ENCODE measurements at places on chromosomes 12 and 14.

DNA sequence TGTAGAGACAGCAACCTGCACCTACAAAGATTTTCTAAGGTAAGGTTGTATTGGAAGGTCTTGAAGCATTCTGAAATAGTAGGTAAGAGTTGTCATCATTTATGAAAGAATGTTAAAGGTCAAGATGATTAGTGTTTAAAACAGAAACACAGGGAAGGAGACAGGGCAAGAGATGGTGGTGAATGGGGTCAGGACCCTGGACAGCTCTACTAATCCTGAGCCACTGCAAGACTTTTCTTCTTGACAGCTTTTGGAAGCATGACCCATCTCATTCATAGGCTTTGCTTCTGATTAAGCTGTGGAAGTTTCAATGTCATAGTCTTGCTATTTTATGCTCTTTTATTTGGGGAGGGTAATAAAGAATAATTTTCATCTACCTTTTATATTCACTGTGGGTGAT, 75.5 kb upstream of the CAND1 start:
- DNase-seq, result no peak

DNA sequence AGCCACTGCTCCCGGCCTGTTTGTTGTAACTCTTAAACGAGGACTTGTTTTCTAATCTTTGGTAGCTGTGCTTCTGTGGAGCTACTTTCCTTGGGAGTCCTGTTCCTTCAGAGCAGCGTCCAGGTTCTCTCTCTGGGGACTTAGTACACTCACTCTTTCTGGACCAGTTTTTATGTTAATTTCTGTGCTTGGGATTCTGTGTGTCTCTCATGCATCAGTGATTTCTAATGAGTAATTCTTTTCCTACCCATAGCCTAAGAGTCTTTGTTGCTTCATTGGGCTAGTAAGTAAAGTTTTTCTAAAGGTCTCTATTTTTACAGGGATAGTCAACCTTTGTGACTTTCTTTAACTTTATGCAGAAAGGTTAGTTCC, 289.3 kb downstream of the FBXL14 start:
- DNase-seq, result no peak

- DNase-seq, result no peak
Measured at GRCh38 chr12:8678661-8679111, 16.1 kb upstream of the MFAP5 start.

DNA sequence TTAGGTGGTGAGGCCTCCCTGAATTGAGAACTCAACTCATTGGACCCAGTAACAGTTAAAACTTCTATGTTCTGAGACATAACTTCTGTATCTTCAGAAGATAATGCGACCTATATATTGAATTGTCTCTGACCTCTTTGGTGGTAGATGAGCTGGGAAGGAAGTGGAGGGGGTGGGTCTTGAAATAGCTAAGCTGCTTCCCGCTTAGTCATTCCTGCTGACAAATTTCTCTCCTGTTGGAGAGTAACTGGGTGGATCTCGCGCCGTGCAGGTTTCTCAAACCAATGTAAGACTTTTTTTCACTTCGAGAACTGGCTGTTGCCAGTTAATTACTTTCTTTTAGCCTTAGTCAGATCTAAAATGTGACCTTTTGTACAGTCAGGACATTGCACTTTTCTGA, 100.8 kb downstream of the PPHLN1 start:
- no peak for DNase-seq

- no peak for DNase-seq
Measured at GRCh38 chr14:31340297-31341063, 79.9 kb downstream of the HEATR5A start.

DNA sequence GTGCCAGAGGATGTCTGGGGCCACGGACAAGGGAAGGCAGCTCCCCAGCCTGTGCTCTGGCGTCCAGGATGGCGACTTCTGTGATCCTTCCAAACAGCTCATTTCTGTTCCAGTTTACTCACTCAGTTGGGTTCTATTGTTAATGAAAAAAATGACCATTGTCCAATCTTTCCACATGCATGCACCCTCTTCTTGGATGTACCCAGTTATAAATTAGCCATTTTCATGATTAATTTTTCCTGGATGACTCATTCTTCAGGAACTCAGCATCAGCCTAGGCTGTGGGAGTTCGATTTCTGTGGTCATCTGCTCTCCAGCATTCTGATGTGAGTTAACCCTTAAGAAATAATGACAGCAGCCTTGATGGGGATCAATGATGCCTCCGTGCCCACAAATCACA, 926.8 kb downstream of the BCL11B start:
- no peak for DNase-seq

DNA sequence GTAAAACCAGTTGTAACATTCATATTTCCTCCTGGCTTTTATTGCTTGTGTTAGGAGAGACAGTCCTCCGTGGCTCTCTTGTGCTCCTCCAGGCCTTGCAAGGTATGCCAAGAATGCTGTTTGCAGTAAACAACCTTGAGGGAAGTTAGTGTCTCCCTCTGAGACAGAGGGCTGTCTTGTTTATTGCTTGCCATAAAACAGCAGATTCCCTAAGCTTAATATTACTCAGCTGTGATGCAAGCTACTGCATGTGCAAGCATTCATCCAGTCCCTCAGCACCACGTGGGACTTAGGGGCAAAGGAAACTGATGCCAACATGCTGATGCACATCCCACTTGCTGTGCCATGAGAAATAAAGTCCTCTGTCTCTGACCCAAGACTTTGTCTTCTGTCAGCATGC, 6.6 kb downstream of the POMT2 start:
- DNase-seq, result no peak

DNA sequence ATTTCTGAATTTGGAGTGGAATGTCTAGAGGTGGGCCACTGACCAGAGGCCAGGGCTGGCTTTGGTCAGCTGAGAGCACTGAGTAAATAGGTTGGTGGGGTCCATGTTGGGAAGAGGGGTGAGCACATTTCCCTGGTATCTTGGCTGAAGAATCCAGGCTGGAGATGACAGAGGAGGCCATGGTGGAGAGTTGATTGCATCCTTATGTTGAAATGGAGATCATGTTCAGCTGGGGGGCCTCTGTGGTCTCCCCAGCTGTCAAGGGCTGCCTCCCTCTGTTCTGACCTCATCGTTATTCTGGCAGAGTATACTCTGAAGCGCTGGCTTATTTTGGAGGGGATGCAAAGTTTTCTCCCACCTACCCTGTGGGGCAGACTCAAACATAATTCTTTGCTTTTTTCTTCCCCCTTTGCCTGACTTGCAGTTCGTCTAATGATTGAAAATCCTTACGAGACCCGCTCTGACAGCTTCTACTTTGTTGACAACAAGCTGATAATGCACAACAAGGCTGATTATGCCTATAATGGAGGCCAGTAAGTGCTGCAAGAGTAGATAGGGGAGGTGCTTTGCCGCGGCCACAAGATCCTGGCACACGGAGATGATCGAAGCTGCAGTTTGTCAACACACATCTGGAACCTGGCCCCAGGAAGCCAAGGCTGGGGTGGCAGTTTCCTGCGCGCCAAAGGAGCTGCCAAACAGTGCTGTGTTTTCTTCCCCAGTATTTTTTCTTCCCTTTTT, 6.0 kb upstream of the ACADS start:
- DNase-seq, result no peak

GRCh38 chr12:89542236-89542635, 16.4 kb upstream of the POC1B start:
- DNase-seq, result no peak

GRCh38 chr12:132469423-132469822, 20.5 kb upstream of the FBRSL1 start:
- no peak for DNase-seq

- no peak for DNase-seq
Measured at GRCh38 chr14:78697341-78697740, 527.2 kb downstream of the NRXN3 start.

DNA sequence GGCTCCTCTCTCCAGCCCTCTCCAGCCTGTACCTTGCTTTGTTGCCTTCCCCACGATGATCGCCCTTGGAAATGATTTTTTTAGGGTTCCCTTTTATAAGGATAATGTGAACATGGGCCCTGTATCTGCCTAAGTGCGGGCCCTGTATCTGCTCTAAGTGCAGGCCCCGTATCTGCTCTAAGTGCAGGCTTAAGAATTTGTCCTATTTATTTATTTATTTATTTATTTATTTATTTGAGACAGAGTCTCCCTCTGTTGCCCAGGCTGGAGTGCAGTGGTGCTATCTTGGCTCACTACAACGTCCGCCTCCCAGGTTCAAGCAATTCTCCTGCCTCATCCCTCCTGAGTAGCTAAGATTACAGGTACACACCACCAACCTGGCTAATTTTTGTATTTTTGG, 22.5 kb downstream of the GALNT16 start:
- DNase-seq, result no peak

GRCh38 chr14:24818823-24819341, 184.9 kb upstream of the GZMB start:
- DNase-seq, result no peak

DNA sequence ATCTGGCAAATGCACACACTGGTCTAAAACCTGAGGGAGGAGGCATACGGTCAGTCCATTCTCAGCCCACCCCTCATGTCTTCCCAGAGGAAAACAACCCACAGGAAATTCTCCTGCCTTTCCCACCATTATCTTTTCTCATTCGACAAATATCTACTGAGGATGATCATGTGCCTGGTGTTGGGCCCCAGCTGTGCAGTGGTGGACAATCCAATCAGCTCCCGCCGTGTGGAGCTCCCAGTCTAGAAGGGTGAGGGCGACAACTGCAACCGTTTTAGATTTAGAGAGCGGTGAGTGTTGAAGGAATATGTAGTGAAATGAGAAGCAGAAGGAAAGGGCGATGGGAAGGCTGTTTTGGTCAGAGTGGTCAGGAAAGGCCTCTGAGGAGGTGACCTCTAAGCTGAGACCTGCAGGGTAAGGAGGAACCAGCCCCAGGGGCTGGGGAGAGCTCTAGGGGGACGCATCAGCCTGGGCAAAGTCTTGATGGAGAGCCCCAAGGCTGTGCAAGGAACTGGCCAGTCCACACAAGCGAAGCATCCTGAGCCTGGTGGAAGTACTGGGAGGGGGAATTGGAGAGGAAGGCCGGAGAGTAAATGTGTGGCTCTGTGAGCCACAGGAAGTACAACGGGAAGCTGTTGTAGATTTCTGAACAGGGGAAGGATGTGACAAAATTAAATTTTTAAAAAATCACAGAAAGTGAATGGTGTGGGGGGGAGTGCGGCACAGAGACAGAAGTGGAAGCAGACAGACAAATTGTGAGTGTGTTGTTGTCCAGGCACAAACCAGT, 192.8 kb downstream of the NTF3 start:
- DNase-seq, result no peak

DNA sequence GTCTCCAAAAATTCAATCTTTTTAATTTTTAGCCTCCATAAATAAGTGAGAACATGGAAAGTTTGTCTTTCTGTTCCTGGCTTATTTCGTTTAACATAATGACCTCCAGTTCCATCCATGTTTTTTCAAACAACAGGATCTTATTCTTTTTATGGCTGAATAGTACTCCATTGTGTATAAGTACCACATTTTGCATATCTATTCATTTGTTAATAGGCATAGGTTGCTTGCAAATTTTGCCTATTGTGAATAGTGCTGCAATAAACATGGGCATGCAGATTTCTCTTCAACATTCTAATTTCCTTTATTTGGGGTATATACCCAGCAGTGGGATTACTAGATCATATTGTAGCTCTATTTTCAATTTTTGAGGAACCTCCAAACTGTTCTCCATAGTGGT, 16.1 kb upstream of the PAH start:
- DNase-seq, result no peak

DNA sequence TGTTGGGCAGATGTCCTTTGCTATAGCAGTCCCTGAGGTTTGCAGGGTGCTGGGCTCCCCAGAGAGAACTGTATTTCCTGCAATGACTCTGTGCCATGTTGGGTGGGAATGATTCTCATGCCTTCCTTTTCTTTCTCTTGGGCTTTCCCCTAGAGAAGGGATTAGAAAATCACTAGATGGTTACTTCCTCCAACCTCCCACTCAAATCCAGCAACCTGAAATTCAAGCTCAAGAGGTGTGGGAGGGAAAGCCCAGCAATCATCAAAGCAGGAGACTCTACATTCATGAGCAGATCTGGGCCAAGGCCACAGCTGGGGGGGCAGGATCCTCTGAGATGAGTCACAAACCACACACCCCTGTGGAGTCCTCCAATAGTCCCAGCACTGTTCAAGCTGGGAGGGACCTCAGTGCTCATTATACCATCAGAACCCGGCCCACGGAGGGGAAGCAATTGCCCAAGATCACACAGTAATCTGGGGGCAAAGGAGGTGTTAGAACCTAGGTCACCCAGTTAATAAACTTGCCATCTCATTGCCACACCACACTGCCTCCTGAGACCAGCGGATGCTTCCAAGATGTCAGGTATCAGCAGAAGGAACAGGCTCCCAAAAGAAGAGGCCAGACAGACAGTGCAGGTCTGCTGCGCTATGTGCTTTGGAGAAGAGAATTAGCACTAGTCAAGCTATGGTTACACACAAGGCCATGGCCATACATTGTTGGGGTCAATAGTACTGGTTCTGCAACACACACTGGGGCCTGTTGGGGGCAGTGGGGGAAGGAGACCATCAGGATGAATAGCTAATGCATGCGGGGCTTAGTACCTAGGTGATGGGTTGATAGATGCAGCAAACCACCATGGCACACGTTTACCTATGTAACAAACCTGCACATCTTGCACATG, 65.7 kb downstream of the TTC9 start:
- no peak for DNase-seq

DNA sequence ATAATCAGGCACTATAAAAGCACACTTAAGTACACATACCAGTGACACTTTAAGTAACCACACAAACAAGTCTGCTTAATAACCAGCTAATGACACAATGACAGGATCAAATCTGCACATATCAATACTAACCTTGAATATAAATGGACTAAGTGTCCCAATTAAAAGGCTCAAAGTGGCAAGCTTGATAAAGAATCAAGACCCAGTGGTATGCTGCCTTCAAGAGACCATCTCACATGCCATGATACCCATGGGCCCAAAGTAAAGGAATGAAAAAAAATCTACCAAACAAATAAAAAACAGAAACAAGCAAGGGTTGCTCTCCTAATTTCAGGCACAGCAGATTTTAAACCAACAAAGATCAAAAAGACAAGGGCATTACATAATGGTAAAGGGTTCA, 470.4 kb downstream of the TRHDE start:
- no peak for DNase-seq
